Amniotic stem cell (primary cell): ENCODE measurements at places on chromosomes 1 and 21.

DNA sequence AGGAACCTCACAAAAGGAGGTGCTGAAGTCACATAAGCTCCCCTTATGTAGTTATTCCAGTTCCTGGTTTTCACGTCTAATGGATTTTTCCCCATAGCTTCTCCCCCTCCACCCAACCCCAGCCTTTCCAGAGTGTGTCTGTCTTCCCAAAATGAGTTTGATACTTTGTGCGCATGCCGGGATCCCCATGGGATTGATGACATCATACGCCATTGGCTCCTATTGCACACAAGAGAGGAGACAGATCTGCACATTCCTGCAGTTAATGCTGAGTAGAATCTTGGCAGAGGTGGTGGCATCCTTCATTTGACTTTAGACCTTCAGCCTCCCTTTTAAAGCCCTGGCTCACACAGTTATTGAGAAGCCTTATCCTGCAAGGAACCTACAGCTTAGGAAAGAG lies 71.4 kb downstream of the DDR2 start:
- DNase-seq: no peak

DNA sequence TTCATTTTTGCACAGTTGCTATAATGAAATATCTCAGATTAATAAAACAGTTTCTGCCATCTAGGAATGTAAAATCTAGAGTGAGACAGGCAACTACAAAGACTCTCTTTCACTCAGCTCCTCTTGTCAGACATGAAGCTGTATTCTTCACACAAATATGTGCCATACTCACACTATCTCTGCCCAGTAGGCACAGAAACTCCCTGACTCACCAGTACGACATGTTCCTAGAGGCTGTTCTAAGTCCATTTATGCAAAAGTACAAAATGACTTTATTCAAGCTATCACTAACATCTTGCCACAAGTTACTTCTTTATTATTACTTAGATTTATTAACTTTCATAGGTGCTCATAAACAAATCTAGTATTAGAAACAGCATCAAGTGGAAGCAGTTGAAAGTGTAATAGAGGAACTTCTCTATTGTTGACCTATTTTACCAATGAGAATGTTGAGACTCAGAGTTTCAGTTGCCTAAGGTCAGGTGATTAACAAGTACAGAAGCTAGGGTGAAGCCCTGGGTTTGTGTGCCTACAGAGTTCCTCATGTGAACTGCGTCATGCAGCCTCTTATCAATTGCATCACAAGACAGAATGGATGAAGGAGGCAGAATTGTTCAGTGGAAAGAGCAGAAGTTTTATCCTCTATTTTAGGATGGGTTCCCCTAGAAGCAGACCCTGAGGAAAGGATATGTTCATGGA lies 98.9 kb downstream of the RGS2 start:
- no peak for DNase-seq

DNA sequence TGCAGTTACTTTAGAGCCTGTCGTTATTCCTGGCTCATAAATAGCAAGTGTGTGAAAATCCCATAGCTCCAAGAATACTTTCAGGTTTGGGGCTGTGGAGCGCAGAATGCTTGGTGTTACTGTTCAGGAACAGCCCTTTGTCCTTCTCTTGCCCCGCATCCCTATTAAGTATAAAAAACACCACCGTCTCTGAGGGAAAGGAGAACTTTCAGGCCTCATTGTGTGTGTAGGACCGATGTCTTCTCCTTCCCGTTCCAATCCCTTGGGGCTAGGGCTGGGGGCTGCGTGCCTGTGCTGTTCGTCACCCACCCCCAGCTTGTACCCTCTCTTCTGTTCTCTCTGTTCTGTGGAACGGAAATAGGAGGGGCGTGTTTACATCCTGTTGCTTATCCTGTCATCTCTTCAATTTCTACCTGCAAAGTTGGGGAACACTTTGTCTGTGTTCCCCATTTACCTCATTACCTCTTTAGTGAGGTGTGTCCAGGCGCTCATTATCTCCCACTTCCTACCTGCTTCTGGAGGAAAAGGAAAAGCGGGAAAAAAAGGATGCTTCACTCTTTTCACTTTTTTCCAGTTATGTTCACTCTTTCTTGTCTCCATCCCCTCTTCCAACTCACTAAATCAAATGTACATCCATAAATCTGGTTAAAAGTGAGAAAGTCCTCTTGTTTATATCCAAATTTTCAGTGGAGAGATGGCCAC lies 788 bp upstream of the TXNIP start:
- no peak for DNase-seq

- DNase-seq: no peak
These were observed 349 bp downstream of the ADGRB2 start for GRCh38 chr1:31763671-31764311.

DNA sequence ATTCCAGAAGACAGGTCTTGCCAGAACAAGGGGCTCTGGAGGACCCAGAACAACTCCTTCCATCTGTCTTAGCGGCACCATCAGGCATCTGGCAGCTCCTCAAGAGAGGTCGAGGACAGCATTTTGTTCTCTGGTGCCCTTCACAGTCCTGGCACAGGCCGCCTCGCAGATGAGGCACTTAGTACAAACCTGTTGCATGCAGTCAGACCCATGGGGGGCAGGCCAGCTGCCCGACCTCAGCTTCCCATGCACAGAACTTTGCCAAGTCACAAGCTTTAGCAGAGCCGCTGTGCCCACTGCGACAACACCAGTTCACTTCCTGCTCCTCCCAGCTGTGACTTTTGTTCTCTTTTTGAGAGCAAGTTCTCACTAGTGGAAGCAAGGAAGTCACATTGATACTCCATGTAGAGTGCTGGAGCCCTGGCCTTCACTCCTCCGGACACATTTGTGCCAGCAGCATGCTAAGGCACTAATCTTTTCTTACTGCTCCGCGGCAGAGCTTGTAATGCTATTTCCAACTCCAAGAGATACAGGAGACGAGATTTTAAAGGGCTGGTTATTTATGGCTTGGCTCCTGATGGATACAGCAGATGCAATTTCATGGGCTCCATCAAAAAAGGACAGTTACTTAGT lies 44.6 kb downstream of the HMGB4 start:
- DNase-seq: no peak

GRCh38 chr21:45285266-45285931 lies 2.3 kb downstream of the POFUT2 start:
- DNase-seq: no peak

DNA sequence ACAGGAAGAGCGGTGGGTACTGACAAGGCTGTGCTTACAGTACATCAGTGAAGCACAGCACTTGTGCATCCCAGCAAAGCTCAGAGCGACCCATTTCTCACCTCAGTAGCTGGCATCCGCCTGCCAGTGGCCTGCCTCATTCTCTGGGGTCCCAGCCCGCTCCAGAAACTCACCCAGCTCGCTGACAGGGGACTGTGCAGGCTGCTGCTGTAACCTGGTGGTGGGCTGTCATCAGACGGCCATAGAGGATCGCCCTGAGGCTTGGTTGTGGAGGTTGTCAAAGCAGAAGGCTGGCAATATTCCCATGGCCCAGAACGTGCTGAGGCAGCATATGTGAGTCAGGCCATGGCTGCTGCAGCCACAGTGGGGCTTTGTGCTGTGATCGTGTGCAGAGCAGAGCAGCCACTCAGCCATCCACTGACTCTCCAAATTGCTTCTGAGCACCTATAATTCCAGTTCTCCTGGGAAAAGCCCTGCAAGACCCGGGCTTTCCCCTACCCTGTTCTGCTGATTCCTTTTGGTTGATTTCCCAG lies 13.6 kb upstream of the GPR137B start:
- no peak for DNase-seq

DNA sequence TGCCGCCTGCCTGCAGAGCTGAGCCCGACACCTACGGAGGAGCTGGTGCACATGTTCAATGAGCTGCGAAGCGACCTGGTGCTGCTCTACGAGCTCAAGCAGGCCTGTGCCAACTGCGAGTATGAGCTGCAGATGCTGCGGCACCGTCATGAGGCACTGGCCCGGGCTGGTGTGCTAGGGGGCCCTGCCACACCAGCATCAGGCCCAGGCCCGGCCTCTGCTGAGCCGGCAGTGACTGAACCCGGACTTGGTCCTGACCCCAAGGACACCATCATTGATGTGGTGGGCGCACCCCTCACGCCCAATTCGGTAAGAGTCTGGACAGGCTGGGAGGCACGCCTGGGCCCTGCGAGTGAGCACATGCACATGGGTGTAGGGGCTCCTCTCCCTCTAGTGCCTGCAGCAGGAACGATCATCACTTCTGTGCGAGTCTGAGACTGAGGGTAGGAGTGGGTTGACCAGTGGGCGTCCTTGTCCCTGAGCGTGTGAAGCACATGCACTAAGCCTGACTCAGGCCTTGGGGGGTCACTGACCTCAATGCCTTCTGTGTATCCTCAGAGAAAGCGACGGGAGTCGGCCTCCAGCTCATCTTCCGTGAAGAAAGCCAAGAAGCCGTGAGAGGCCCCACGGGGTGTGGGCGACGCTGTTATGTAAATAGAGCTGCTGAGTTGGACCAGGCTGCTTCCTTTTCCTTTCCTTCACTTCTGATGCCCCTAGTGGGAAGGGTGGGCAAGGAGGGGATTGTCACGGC lies 6.9 kb downstream of the DMAP1 start:
- DNase-seq: no peak

GRCh38 chr1:166763318-166763717 lies 76.0 kb upstream of the POGK start:
- DNase-seq: no peak

DNA sequence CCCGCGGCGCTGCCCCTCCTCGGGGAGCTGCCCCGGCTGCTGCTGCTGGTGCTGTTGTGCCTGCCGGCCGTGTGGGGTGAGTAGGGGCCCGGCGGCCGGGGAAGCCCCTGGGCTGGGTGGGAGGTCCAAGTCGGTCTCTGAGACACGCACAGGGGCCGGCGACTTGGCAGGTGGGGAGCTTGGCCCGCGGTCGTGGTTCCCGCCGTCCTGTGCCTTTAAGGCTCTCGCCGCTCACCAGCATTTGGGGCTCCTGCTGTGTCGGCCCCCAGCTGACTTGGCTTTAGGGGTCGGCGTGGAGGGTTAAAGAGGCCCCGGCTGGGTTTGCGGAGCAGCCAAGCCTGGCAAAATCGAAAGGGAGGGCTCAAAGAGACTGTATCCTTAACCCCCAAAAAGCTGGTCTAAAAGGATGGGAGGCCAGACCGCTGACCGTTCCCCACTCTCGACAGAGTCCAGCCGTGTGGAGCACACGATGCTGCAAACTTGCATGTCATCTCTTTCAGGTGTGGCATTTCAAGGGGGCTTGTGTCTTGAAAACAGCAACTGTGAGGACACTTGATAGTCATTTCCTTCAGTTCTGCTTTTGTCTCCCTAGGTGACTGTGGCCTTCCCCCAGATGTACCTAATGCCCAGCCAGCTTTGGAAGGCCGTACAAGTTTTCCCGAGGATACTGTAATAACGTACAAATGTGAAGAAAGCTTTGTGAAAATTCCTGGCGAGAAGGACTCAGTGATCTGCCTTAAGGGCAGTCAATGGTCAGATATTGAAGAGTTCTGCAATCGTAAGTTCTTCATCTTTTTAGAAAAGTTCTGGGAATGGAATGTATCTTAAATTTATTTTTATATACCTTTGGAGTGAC lies 540 bp downstream of the CD55 start:
- DNase-seq: peak; percentile 4

- DNase-seq: no peak
These were observed 29.0 kb downstream of the NFYC start for GRCh38 chr1:40720493-40720892.

DNA sequence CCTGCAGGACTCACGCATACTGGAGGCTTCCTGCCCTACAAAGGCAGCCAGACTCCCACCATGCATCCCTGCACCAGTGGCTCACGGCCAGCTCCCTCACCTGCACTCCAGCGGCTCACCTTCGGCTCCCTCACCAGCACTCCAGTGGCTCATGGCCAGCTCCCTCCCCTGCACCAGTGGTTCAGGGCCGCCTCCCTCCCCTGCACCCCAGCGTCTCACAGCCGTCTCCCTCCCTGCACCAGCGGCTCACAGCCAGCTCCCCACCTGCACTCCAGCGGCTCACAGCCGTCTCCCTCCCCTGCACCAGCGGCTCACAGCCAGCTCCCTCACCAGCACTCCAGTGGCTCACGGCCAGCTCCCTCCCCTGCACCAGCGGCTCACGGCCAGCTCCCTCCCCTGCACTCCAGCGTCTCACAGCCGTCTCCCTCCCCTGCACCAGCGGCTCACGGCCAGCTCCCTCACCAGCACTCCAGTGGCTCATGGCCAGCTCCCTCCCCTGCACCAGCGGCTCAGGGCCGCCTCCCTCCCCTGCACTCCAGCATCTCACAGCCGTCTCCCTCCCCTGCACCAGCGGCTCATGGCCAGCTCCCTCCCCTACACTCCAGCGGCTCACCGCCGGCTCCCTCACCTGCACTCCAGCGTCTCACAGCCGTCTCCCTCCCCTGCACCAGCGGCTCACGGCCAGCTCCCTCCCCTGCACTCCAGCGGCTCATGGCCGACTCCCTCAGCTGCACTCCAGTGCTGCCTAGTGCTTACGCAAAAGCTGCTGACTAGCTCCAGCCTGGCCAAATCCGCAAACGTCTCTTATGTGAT lies 324.5 kb downstream of the NPHP4 start:
- DNase-seq: no peak

DNA sequence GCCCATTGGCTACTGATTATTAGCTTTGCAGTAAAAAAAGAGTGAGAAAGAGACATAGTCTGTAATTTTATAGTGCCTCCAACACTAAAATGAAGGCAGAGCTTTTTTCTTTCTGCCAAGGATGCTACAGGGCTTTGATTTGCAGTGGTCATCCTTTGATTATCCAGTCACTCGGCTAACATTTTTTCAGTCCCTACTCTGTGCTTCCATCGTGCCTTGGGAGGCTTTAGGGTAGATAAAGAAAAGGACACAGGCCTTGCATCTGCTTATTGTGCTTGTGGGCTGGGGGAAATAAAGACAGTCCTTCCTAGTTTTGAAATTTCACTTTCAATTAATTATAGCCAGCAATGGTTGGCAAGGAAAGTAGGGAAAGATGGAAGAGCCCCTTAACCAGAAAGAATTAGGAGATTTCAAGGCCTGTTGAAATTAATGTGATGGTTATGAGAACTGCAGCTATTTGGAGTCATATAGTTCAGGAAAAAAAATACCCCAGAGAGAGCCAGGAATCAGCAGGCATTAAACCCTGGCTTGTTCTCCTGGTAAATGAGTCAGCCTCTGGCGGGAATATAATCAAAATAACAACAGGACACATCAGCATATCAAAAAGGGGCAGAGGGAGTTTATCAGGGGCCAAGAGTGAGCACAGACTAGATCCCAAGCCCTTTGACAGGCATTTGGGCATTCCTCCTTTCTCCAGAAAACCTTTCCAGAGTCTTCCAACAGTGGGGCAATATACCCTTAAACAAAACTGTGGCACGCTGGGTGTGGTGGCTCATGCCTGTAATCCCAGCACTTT lies 27.4 kb downstream of the CACHD1 start:
- DNase-seq: no peak
